T-helper 1 cell (primary cell): ENCODE measurements at places on chromosomes 2 and 18.

- DNase-seq: no peak
These were observed 236.5 kb downstream of the BCL2 start for GRCh38 chr18:63083020-63083531.

DNA sequence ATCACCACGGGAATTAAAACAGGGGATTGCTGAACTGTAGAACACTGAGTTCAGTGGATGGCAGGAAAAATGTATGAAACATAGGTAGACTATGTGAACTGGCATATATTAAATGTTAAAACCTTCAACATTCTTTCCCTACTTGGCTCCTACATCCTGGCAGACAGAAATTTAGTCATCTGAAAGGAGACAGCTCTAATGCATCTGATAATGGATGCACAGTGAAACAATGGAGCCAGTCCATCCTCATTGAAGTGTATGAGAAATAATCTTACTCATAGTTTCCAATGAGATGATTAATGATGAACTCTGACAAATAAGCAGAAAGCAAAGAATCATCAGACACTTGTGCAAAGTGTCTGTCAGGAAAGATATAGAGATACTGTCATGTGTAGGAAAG, 1629.7 kb upstream of the TMEFF2 start:
- no peak for DNase-seq

GRCh38 chr2:47214990-47215389, 59.9 kb upstream of the STPG4 start:
- DNase-seq: no peak

DNA sequence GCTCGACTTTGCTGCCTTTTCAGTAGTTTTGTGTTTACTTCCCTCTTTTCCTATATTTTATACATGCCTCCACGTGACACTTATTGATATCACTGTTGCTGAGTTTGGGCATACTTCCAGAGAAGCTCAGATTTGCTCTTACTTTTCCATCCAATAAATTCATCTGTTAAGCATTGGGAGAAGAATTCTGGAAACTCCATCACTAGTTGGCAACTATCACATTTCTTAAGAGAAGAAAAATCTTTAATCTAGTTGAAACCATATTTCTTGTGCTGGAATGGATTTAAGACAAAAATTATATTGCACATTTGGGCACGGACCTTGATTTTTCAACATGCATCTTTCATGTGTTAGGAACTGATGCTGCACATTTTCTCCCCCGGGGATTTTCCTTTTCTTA, 52.6 kb upstream of the CPO start:
- DNase-seq: no peak

DNA sequence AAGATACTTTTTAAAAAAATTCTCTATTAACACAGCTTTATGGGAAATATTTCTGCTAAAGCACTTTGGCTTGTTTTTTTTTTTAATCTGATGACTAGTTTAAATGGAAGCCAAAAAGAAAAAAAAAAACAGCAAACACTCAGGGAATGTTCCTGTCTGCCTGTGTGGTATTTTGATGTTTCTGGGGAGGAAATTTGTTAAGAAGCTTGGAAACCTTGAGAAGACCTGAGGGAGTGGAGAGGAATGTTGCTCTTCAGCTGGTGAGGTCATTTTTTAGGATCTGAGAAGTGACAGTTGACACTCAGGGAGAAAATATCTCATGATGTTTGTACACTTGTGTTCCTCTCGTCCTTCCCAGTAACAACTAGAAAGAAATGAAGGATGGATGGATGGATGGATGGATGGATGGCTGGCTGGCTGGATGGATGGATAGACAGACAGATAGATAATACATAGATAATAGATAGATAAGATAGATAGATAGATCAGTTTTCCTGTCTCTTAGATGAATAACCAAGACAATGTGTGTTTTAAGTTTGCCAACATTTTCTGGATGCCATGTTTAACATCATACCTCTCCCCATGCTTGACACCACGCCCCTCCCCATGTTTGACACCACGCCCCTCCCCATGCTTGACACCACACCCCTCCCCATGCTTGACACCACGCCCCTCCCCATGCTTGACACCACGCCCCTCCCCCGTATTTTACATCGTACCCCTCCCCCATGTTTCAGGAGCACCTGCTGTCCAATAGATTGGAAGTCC, 84.8 kb downstream of the CTIF start:
- DNase-seq: no peak

DNA sequence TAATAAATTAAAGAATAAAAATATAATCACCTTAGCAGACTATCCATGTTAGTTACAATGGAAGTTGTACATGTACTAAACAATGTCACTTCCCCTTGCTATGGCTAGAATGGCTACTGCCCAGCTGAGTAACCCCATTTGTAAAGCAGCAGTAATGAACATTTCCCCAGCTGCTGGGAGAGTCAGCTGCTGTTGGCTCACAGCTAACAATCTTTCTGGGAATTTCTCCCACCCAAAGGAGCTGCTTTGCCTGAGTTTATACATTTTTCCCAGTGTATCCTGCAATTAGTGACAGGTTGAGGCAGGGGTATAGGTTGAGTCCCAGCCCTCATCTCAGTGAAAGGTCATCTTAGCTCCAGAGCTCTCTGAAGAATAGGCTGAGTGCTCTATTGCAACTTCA, 665.6 kb upstream of the KLHL29 start:
- DNase-seq: no peak

DNA sequence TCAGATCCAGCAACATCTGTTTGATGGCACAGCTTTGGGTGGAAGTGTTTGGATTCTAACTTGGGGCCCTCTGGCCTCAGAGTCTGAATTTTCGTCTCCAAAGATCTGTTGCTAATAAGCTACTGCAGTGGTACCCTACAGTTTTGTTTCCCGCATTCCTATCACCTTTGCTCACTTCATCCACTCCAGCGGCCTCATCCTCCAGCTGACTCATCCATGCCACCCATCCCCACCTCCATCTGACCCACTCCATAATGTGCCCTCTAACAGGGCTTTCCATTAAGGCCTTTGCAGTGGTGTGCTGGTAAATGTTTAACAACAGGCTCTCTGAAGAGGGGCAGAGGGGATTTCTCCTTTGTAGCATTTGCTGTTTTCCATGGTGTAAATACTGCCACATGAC, 225.5 kb downstream of the TGIF1 start:
- no peak for DNase-seq

GRCh38 chr2:69578198-69578540, 65.4 kb downstream of the AAK1 start:
- DNase-seq: no peak

DNA sequence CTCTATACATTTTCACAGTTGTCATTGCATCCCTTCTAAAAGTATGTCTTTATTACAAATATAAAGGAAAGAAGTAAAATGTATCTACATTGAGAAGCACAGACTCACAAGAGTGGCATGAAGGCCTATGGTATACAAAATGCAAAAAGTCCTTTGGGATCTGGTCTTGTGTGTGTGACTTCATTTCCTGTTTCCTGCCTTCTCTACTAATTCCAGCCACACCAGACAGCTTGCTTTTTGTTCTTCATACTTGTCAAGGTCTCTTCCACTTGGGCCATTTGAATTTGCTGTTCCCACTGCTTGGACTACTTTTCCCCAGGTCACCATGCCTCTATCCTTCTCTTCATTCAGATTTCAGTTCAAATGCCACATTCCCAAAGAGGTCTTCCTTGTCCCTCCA, 6.7 kb upstream of the PNO1 start:
- DNase-seq: no peak

DNA sequence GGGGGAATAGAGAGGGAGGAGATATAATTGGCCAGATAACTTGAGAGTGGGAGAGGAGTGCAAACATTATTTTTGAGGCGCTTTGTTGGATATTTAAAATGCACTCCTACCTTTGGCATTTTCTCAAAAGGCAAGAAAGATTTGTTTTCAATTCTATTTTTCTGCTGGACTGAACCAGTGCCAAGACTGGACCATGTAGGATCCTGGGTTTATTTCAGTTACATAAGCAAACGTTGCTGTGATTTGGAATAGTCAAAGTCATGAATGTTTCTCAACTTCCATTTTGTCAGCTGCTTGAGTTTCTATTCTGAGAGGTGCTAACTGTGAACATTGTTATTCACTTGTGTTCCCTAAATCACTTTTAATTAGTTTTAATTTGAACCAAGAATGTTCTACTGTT, 8.9 kb upstream of the CHRNA1 start:
- DNase-seq: no peak

GRCh38 chr2:69668598-69668997, 25.1 kb upstream of the AAK1 start:
- no peak for DNase-seq

DNA sequence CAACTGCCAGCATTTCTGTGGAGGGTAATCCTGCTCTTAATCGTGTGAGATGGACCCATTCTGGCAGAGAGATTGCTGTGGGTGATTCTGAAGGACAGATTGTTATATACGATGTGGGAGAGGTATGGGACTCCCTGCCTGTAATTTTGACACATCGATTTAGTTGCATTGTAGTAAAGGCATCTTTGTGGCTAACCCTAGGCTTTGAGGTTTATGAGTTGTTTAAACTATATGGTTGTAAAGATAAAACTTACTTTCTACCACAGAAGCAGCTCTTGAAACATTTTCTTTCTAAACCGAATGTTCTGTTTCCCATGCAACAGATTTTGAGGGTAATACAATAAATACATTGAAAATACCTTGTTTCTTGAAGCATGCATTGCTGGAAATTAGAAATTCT, 58.5 kb downstream of the DYNC1I2 start:
- DNase-seq: no peak

DNA sequence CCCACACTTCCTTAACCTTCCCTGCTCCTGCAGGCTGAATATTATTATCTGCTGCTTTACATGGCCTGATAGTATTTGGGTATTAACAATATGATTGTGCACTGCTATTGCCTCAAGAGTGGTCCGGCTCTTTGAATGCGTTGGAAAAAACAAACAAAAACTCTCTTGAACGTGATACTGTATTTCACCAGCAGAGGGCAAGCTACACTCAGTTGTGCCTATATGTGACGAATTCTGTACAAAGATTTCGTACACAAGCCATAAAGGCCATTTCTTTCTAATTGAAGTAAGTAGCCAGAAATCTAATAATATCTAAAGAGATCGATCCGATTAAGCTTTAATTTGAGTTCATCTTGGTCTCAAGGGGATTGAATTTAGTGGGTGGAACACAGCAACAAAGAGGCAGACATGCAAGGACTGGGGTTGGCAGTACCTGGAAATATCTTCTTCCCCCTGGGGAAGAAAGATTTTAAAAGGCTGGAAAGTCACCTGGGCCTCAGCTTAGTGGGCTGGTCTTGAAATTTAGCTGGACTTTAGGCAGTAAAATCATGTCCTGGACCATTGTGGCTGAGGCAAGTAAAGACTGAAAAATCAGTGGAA, 49.3 kb upstream of the RAB6D start:
- peak; percentile 51 for DNase-seq

DNA sequence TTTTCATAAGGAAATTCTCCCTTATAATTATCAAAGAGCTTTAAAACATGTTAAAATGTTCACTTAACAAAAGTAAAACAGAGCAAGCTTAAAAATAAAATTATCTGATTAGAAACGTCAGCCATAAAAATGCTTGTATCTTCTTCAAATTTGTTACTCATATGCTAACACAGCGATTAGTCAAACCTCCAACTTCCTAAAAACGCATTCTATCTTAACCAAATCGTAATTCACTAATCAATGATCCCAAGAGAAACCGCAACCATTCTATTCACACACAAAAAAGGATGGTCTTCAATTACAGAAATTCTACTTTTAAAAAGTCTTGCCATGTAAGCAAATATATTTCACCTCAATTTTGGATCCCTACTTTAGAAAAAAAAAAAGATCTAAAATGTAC, 1.9 kb downstream of the STK17B start:
- no peak for DNase-seq

GRCh38 chr2:53969968-53970723, 647 bp downstream of the PSME4 start:
- no peak for DNase-seq

DNA sequence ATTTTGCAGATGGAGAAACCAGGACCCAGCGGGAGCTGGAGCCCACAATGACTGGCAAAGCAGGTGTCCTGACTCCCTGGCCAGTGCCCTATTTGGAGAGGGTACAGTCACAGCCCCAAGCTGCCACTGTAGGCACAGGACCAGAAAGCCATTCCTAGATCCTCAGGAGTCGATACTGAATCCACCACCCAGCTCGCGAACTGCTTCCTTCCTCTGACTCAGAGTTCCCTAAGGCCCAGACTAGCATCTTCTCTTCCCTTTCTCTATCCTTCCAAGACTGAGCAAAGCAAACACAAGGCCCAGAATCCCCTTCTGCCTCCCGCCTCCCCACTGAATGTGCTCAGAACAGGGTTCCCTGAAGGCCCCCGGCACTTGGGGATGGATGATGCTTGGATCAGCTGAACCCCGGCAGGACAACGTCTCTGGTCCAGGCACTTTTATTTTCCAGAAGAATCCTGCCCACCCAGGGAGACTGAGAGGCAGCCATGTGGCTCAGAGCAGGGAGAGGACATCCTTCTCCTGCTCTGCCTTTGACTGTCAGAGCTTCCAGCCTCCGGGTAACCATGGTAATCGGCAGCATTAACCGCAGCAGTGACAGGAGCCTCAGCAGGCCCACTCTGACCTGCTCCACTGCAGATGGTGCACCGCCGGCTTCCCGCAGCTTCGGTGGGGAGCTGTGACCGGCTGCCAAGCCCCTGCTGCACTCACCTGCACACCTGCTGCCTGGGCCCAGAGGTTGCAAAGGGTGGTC, 34.8 kb upstream of the KLHL29 start:
- DNase-seq: no peak

- no peak for DNase-seq
These were observed 136.8 kb downstream of the LRP1B start for GRCh38 chr2:141994066-141994465.

- no peak for DNase-seq
These were observed 137.7 kb downstream of the PXDN start for GRCh38 chr2:1606421-1607235.

DNA sequence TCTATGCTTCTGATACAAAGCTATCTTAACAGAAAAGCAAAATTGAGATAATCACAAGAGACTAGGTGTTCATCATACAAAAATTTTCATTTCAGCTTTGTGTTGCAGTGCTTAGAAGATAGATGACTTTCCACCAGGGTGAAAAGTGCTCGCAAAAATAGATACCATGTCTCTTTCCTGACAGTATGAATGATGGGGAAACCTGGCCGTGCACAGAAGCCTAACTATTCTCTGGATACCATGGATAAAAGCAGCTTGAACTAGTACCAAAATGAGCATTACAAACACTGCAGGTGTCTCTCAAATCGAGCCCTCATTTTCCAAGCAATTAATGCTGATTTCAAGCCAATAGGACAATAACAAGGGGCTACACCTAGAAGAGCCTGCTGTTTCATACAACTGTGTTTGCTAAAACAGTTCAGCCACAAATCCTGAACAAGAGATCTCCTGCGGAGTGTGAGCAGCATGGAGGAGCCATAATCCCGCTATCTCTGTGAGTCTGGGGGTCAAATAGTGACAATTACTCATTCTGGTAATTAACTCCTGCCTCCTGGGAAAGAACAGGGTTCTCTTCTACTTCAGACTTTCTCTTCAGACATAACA, 507.6 kb downstream of the PID1 start:
- no peak for DNase-seq

DNA sequence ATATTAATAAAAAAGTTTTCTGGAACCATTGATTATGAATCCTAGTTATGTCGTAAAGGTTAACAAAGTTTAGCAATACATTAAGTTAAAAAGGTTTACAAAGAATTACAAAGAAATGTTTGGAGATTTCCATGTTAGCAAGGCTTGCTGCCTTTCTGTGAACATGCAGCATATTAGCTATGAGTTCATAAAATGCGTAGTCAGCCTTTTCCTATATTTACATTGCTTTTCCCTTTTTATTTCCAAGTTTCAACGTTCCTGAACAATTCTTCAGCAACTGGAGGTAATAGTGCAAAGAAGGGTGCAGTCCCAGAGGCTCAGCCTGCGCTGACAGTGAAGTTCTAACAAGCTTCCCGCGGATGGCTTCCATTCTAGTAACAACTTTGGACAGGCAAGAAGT, 51.6 kb downstream of the WDSUB1 start:
- DNase-seq: no peak
